ENCODE measurements at places on chromosomes 2 and 18.

GRCh38 chr2:169452080-169452479 lies 27.2 kb upstream of the BBS5 start:
- no peak for ATAC-seq

DNA sequence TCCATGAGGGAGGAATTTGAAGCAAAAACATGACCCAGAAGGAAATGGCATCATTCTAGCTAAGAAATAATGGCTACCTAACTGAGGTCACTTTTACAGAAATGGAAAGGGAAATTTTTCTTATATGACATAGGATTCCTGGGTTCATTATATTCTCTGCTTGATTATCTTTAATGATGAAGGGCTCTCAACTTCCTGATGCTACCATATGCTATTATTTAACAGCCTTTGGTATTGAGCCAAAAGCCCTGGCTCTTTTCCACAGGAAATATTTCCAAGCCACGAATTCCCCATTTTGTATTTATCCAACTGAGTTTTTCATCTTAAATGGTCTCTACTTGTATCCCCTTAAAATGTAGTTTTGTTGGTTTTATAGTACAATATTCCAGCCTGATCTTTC lies 63.2 kb upstream of the NPAS2 start:
- ATAC-seq = no peak

DNA sequence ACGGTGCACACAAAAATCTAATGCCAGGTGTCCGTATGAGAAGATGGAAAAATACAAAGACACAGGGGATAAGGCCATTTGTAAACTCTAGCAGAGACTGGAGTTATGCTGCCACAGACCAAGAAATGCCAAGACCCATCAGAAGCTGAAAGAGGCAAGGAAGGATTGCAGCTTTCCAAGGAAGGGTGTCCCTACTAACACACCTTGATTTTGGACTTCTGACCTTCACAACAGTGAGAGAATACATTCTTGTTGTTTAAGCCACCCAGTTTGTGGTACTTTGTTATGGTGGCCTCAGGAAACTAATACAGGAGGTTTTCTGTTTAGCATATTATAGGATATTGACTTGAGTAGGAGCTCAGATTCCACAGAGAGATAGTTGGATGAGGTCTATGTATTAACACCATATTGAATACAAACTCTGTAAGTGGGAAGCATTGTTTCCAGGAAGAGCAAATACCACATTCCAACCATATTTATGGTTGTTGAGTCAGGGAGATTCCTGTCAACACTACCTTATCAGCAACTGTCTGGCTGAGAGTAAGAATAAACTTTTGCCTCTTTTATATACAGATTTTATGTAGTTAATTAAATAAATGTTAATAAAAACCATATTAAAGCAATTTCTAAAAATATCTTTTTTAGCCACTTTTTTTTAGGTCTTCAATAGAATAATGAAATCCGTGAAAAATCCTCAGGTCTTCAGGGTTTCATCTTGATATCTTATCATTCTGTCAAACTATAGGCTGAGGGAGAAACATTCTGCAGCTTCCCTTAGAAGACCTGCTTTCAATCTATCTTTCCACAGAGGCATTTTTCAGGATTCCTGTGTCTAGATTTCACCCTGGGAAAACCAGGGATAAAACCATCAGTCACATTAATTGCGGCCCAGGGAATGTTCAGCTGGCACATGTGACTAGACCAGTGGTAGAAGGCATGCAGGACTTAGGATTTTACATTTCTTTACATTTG lies 35.4 kb upstream of the HNMT start:
- no peak for ATAC-seq

GRCh38 chr2:169091256-169091655 lies 21.9 kb downstream of the DHRS9 start:
- ATAC-seq = no peak

GRCh38 chr2:146847846-146848245 lies 997.0 kb upstream of the ACVR2A start:
- no peak for ATAC-seq

DNA sequence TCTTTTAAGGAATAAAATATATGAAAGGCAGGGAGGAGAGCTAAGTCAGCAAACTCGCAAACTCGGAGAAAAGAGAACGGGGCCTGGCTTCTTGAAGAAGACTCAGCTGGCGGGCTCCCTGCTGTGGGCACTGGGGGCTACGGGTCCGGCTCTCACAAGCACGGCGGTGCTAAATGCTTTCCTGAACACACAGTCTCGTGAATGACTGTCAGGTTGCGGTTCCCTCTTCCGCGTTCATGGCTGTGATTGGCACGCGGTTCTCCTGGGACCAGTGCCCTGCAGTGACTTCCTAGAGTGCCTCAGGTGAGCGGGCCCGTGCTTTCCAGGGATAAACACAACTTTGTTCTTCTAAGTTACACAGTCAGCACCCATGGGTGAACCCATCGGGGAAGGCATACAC lies 208.4 kb downstream of the HDAC4 start:
- no peak for ATAC-seq
